Posterior vena cava (tissue), 2 donors: ENCODE measurements at places on chromosomes 5 and 9. TPM values are rescaled to one million over a fixed set of nuclear protein-coding genes. Genes with fewer than 3 reads are reported as not detected.
A peak's percentile ranks its signal among the peaks of the same experiment; 100 is the strongest.

DNA sequence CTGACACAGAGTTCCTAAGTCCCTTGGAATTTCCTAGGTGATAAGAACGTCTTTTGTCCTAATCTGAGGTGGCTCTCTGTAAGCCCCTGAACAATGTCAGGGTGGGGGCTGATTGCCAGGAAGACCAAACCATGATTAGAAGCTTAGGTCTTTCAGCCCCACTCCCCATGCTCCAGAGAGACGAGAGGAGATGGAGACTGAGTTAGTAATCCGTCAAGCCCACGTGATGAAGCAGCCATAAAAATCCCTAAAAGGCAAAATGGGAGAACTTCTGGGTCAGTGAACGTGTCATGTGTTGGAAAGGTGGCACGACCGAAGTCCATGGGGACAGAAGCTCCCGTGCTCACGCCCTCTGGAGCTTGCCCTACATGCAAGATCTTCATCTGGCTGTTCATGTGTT is 85.6 kb downstream of the RAD23B start:
- DNase-seq, result no peak

KLF4 gene
- total RNA-seq, result 151 TPM

- no peak for DNase-seq
Observed at GRCh38 chr5:168214071-168214470, 77.4 kb upstream of the WWC1 start.

C9orf153 gene
- 0.24 TPM for total RNA-seq

GRCh38 chr9:88746029-88746742 is 211.2 kb downstream of the NXNL2 start:
- peak; percentile 89 for DNase-seq

PCDHGA3 gene
- total RNA-seq, result 3.0 TPM

DNA sequence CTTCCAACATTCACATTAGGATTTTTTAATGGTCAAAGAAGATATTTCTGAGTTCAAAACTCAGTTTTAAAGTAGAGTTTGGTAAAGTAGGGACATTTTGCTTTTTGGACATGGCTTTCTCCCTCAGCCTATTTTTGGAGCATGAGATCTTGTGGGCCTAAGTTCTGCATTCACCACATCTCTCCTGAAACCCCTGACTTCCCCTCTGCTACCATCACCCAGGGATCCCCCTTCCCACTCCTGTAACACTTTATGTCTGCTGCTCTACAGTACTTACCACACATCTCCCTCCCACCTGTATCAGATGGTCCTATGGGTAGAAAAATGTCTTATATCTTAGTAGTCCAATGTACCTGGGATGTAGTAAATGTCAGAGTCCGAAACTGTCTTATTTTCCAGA is 48.2 kb upstream of the JAK2 start:
- DNase-seq, result no peak

DNA sequence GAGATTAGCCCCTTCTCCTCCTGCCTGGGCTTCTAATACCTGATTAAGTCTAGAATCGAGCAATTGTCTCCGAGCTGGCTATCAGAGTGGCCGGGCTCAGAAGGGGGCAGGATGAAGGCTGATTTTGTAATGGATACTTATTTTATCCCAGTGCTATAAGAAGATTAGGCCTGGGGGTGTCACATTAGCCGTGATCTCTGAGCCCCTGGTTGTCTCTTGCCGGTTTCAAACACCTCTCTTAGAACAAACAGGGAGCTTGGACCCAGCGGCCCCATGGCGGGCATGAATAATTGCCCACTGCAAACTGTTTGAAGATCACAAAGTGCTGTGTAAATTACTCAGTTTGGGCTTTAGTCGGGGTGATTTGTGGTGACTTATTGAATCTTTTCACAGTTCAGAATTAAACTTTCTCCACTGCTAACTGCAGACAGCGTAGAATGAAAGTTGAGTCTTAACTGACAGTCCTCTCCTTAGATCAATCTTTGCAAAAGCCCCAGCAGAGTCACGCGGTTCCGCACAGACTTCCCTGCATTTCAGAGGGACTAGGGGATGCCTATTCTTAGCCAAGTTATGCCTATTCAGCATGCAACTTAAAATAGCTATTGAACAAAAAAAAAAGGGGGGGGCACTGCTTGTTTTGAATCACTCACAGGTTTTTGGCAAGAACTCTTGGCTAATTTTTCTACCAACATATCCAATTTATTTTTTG is 200.6 kb upstream of the IRX1 start:
- no peak for DNase-seq

IFNB1 gene
- total RNA-seq, result not detected

STARD4 gene
- total RNA-seq, result 18.0 TPM

DNA sequence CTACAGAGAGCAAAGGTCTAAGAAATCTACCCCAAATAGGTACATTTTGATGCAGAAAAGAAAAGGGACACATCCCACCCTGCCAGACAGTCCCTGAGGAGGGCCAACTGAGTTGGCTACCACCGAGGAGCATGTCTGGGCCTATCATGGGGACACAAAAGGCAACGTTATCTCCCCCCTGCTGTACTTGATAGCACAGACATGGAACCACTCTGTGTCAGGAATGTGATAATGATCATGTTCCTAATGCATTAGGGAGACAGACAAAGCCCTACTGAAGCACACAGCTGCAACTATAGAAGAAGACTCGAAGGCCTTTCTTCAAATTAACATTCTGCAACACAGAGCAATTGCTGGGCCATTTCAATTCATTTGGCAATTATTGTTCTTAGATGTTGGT is 84.5 kb downstream of the ENC1 start:
- DNase-seq, result no peak

GRCh38 chr9:14031060-14031414 is 282.9 kb downstream of the NFIB start:
- DNase-seq, result no peak

- DNase-seq, result no peak
Observed at GRCh38 chr9:121745396-121745695, 93.9 kb downstream of the DAB2IP start.

GRCh38 chr9:114279693-114280092 is 43.2 kb upstream of the ORM1 start:
- DNase-seq, result peak; percentile 17

GRCh38 chr5:14153932-14154731 is 11.0 kb downstream of the TRIO start:
- DNase-seq, result peak; percentile 91

FBXL7 gene
- total RNA-seq, result 29.9 TPM

CEP78 gene
- total RNA-seq, result 9.9 TPM

DNA sequence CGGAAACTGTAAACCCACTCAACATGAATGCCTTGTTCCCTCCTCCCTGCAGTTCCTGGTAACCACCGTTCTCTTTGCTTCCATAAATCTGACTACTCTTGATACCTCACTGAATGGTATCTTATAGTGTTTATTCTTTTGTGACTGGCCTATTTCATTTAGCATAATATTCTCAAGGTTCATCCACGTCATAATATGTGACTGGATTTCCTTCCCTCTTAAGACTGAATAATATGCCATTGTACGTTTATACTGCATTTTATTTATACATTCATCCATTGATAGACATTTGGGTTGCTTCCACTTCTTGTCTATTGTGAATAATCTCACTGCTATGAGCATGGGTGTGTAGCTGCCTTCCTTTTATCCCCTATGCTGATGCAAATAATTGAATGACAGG is 253.3 kb upstream of the SMARCA2 start:
- DNase-seq, result no peak

- no peak for DNase-seq
Observed at GRCh38 chr5:54206580-54207229, 103.7 kb downstream of the ARL15 start.

FAM221B gene
- not detected for total RNA-seq

GRCh38 chr5:105587963-105588662 is 2025.5 kb upstream of the NUDT12 start:
- DNase-seq, result no peak

SLC6A3 gene
- 0.10 TPM for total RNA-seq

WNK2 gene
- total RNA-seq, result 39.5 TPM

ORM2 gene
- not detected for total RNA-seq

PCDHGA9 gene
- total RNA-seq, result 5.6 TPM

DNA sequence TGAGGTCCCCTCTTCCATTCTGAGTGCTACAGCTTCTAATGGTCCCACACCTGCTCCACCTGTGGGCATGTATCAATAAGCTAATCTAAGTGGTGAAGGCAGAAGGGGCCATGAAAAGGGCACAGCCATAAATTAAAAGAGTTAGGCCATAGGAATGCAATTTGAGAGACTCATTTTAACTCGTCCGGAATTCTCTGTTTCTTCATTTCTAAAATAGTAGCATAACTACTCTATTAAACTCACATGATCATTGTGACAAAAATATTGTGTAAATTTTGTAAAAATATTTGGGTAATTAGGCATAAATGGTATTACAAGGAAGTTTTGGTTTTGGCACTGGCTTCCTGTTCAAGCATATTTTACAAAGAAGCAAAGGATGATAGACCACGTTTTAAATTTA is 103.1 kb upstream of the TXNDC8 start:
- DNase-seq, result no peak

GRCh38 chr5:139214646-139215045 is 16.5 kb upstream of the SIL1 start:
- DNase-seq, result no peak

DNA sequence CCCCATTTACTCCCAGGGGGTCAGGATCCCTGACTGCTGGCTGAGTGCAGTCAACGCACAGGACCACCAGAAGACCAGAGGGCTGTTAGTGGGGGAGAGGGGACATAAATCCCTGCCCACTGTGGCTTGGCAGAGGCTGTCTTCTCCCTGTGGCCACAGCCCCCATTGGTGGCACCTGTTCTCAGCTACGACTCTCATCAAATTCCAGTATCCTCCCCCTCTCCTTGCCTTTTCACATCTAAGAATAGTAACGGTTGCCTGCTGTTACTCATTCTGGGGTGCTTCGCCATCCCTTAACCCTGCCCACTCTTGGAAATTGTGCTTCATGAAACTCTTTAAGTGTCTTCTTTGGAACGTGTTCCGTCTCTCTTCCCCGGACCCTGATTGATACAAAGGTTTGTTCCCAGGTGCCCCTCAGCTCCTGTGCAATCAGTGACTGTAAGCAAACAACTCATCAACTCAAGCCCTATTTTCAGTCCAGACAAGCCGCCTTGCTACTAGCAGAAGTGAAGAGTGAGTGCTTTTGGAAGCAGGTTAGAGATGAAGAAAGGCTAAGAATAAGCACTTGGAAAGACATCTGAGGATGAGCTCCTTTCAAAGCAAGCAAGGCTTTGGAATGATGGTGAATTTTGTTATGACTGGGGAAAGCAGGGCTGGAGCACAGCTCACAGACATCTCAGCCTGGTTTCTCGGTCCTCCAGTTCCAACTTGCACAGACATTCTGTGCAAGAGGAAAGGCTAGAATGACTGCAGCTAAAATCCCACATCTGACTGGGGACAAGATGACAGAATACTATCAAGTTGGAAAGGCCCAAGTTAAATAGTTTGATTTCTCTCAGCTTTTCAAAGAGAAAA is 22.9 kb upstream of the DENND1A start:
- DNase-seq, result no peak

DNA sequence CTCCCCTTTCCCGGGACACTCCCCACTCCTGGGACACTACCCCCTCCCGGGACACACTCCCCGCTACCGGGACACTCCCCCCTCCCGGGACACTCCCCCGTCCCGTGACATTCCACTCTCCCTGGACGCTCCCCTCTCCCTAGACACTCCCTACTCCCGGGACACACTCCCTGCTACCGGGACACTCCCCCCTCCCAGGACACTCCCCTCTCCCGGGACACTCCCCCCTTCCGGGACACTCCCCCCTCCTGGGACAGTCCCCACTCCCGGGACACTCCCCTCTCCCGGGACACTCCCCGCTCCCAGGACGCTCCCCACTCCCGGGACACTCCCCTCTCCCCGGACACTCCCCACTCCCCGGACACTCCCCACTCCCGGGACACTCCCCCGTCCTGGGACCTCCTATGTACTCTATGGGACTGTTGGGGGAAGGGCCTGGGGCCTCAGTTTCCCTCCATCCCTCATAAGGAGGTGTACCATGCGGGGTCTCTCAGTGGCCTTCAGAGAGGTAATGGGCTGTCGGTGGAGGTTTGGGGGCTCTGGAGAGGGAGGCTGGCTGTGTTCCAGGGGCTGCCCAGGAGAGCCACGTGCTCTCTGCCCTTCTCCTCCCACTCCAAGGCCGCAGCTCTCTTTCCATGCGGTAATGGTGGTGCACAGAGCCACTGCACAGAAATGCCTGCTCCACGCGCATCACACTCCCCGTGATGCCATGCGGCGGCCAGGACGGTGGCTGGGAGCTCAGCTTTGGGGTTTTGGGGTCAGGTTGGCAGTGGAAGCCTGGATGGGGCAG is 96.2 kb downstream of the RXRA start:
- no peak for DNase-seq

DNA sequence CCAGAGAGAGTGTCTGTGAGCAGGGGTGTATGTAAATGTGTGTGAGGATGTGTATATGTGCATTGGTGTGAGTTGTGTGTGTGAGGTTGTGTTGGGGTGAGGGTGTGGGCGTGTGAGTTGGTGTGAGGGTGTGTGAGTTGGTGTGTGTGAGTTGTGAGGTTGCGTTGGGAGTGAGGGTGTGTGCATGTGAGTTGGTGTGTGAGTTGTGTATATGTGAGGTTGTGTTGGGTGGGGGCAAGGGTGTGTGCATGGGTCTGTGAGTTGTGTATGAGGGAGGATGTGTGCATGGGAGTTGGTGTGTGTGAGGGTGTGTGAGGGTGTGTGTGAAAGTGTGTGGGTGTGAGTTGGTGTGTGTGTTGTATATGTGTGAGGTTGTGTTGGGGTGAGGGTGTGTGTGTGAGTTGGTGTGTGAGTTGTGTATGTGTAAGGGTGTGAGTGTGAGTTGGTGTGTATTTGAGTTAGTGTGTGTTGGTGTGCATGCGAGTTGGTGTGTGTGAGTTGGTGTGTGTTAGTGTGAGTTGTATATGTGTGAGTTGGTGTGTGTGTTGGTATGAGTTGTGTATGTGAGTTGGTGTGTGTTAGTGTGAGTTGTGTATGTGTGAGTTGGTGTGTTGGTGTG is 161.6 kb upstream of the IER5L start:
- DNase-seq, result no peak

VPS13A gene
- 53.4 TPM for total RNA-seq

DNA sequence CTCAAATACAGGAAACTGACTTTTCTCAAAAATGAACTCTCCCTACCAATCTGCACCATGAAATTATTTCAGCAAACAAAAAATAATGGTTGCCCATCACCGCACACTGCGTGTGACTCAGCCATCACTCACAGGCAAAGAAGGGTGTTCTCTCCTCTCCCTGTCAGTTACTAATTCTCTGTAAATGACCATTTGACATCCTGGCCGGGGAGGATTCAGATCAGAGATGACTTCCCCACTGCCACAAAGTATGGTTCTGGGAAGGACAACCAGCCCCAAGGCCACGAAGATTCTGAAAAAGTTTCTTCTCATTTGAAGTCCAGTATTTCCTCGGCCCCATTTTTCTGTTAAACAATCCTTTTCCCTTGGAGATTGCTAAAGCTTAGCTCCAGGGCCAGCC is 199.4 kb downstream of the AUH start:
- DNase-seq, result no peak

- DNase-seq, result no peak
Observed at GRCh38 chr5:132611965-132612364, 46.0 kb upstream of the IL13 start.

DNA sequence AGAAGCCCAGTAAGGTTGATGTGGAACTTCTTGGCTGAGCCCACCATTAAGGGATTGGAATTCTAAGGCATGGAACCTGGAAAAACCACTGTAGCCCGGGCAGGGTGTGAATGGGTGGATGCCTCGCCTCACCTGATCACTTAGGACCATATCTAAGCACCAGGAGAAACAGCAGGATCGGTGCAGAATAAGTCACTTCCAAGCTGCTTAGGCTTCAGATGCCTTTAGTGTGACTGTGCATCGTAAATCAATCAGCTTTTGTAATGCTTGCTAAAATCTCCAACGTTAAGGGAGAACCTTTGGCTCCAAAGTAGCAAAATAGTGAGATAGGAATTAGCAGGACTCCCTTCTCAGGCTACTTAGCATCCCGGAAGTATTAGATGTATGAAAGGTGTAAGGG is 103.9 kb upstream of the MEGF10 start:
- DNase-seq, result no peak

WDR38 gene
- not detected for total RNA-seq

ITK gene
- 1.2 TPM for total RNA-seq
